Breast epithelium (tissue), 4 donors: ENCODE measurements at places on chromosomes 1 and 21. TPM values are rescaled to one million over a fixed set of nuclear protein-coding genes. Genes with fewer than 3 reads are reported as not detected.

GRCh38 chr1:6276811-6277555, 16.1 kb upstream of the GPR153 start:
- no peaks in the 10 kb centered on the region for H3K4me1 ChIP-seq
- no peaks in the 10 kb centered on the region for H3K36me3 ChIP-seq
- H3K27me3 ChIP-seq, result no peaks in the 10 kb centered on the region
- no peak overlapping the region for H3K27ac ChIP-seq
- H3K4me3 ChIP-seq, result no peak overlapping the region
- DNase-seq, result no peak

GRCh38 chr1:66439031-66439740, 94.8 kb upstream of the SGIP1 start:
- H3K4me1 ChIP-seq, result no peaks in the 10 kb centered on the region
- DNase-seq, result no peak
- H3K4me3 ChIP-seq, result no peak overlapping the region
- no peaks in the 10 kb centered on the region for H3K36me3 ChIP-seq

DNA sequence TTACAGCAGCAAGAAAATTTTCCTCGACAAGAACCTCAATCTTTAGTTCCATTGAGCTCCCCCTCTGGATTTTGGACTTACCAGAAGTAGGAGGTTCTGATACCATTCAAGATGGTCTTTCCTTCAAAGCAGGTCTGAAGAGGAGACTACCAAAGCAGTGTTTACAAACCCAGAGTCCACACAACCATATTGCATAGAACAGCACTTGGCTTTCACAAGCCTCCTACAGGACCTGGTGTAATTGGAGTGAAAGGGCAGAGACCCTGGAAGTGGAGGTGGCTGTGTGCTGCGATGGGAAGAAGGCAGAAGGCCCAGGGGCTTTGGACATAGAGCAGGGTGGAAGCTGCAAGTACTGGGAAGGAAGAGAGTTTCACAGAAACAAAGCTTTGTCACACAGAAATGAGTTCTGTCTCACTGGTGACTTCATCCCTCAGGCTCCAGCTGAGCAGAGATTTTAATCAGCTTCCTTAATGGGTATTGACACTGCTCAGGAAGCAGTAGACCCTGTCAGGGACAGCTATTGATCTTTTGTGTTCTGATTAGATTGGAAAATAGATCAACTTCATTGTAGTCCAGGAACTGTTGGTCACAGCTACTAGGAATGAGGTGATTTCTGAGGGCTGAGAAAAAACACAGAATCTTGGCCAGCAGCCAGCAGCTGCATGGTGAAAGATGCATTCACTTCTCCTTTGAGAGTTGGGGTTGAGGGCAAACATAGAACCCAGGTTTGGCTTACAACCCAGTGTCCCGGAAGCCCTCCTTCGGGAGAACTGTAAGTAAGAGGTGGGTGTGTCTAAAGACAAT, 124.0 kb downstream of the SYT2 start:
- H3K4me1 ChIP-seq, result peaks cover 11% of the 10 kb centered on the region
- peak; percentile 55 for DNase-seq
- H3K27ac ChIP-seq, result peak overlapping the region; percentile 95
- no peaks in the 10 kb centered on the region for H3K36me3 ChIP-seq
- H3K4me3 ChIP-seq, result no peak overlapping the region
- no peaks in the 10 kb centered on the region for H3K27me3 ChIP-seq

DNA sequence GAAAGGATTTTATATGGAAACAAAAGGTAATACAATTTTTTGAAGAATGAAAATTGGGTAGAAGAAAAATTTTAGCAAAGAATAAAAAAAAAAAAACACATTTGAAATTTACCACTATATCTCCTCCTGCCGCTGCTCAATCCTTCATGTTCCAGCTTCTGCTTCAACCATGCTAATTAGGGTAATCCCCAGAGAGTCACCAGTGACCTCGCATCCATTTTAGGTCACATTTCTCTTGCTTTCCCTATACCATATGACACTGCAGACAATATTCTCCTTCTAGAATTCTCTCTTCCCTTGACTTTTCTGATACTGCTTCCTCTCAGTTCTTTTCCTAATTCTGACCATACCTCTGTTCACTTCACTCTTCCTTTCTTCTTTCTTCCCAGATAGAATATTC, 237.1 kb downstream of the USH2A start:
- H3K4me3 ChIP-seq, result no peak overlapping the region
- no peaks in the 10 kb centered on the region for H3K27me3 ChIP-seq
- H3K36me3 ChIP-seq, result no peaks in the 10 kb centered on the region
- H3K27ac ChIP-seq, result no peak overlapping the region
- H3K4me1 ChIP-seq, result no peaks in the 10 kb centered on the region

DNA sequence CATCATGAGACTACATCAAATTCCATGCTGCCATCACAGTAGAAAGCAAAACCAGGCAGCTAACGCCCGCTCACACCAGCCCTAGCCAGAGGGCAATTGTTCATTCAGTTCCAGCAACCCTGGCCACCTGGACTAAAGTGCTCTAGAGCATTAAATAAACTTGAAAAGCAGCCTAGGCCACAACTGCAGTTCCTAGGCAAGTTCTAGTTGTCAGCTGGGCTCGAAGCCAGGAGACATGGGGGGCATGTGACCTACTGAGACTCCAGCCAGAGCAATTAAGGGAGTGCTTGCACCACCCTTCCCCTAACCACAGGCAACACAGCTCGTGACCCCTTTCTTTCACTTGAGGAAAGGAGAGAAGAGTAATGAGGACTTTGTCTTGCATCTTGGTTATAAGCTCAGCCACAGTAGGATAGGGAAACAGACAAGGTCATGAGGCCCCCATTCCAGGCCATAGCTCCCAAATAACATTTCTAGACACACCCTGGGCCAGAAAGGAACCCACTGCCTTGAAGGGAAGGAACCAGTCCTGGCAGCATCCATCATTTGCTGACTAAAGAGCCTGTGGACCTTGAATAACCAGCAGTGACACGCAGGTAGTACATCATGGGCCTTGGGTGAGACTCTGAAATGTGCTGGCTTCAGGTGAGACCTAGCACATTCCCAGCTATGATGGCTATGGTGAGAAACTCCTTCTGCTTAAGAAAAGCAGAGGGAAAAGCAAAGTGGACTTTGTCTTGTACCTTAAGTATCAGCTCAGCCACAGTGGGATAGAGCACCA, 77.0 kb downstream of the ZZZ3 start:
- no peaks in the 10 kb centered on the region for H3K36me3 ChIP-seq
- no peaks in the 10 kb centered on the region for H3K27me3 ChIP-seq
- no peaks in the 10 kb centered on the region for H3K4me1 ChIP-seq
- peak overlapping the region; percentile 46 for H3K27ac ChIP-seq
- no peak overlapping the region for H3K4me3 ChIP-seq

DNA sequence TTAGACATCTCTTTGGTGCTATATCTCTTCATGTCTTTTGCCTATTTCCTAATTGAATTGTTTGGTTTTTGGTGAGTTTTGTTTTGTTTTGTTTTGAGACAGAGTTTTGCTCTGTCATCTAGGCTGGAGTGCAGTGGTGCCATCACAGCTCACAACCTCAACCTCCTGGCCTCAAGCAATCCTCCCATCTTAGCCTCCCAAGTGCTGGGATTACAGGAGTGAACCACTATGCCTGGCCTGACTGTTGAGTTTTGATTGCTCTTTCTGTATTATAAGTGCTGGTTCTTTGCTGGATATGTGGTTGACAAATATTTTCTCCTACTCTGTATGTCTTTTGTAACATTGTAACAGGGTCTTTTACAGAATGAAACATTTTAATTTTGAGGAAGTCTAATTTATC, 38.0 kb downstream of the NAV1 start:
- no peaks in the 10 kb centered on the region for H3K4me1 ChIP-seq
- H3K27me3 ChIP-seq, result no peaks in the 10 kb centered on the region
- no peaks in the 10 kb centered on the region for H3K36me3 ChIP-seq
- no peak overlapping the region for H3K4me3 ChIP-seq

- no peak for DNase-seq
- H3K27me3 ChIP-seq, result no peaks in the 10 kb centered on the region
- no peak overlapping the region for H3K4me3 ChIP-seq
- no peaks in the 10 kb centered on the region for H3K4me1 ChIP-seq
- H3K36me3 ChIP-seq, result no peaks in the 10 kb centered on the region
- no peak overlapping the region for H3K27ac ChIP-seq
Observed at GRCh38 chr1:113027007-113027406, 46.0 kb upstream of the LRIG2 start.

GRCh38 chr1:201488830-201489589, 17.9 kb downstream of the CSRP1 start:
- H3K36me3 ChIP-seq, result peaks cover 16% of the 10 kb centered on the region
- no peak overlapping the region for H3K4me3 ChIP-seq
- no peak for DNase-seq

DNA sequence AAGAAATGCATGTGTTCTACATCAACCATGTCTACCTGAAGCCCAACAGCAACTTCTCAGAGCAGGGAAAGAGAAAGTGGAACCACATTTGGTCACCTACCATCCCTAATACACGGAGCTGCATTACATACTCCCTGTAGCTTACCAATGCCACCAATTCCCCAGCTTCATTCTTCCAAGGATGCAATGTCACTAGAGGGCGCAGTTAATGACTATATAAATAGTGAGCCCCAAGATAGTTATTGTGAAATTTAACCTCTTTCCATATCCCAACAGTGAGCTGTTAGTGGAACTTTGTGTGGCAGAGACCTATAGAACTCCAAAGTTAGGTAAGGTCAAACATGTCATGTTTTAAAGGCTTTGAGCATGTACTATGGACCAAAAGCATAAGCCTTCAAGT, 618.3 kb downstream of the SMYD3 start:
- no peak for DNase-seq
- H3K27me3 ChIP-seq, result no peaks in the 10 kb centered on the region
- no peak overlapping the region for H3K27ac ChIP-seq
- H3K4me1 ChIP-seq, result no peaks in the 10 kb centered on the region
- no peak overlapping the region for H3K4me3 ChIP-seq

DNA sequence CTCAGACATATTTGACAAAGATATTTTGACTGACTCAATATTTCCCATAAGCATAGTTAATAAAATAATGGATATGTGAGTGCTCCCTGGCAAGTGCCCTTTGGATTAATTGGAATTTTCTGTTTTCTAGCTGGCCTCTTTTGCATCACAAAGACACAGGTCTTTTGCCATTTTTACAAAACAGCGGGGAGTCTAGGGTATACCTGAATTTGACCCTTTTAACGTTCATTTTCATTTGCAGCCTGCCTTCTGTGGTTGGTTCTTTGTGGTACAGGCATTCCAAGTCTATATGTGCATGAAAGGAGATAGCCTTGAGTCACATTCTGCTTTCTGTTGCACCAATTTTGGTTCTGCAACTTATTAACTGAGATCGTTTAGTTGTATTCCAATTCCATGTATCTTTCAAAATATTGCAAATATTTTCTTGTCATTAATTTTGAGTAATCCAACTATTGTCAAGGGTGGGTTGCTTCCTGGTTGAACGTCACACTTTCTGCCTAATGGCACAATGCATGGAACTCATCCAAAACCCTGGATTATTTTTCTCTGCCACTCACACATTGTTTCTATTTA, 171.7 kb downstream of the CRB1 start:
- no peak overlapping the region for H3K4me3 ChIP-seq
- H3K27ac ChIP-seq, result no peak overlapping the region
- H3K4me1 ChIP-seq, result no peaks in the 10 kb centered on the region
- no peaks in the 10 kb centered on the region for H3K36me3 ChIP-seq
- no peaks in the 10 kb centered on the region for H3K27me3 ChIP-seq

- no peaks in the 10 kb centered on the region for H3K36me3 ChIP-seq
- H3K27me3 ChIP-seq, result no peaks in the 10 kb centered on the region
- no peak for DNase-seq
- H3K4me1 ChIP-seq, result no peaks in the 10 kb centered on the region
- H3K27ac ChIP-seq, result peak overlapping the region; percentile 64
Observed at GRCh38 chr1:94876362-94876761, 50.5 kb downstream of the CNN3 start.

DNA sequence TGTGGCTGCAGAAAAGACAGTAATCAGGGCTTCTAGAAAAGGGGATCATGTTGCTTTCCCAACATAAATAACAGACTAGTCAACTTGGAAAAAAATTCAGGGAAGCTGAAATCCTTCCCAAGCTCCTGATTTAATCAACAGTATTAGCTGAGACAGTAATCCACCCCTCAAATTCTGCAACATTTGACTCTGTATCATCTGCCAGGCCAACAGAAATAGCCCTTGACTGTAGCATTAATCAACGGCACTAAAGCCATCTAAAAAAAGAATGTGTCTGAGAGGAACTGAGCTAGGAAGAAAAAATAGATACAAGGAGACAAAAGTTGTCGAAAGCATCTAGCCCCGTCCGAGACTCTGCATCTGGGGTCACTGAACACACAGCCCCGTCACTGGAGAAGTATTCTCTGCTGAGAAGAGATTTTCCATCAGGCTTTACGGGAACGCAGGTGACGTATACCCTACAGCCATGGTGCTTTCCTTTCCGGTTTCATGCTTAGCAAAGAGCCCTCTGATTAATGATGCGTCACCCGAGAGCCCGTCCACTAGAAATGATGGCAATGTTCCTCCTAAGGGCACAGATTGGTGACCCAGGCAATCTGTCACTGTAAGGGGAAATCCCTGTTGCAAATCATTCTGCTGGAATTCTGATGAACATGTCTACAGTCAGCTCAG, 42.1 kb upstream of the TP53BP2 start:
- H3K4me1 ChIP-seq, result no peaks in the 10 kb centered on the region
- no peak overlapping the region for H3K4me3 ChIP-seq
- H3K27me3 ChIP-seq, result no peaks in the 10 kb centered on the region

DNA sequence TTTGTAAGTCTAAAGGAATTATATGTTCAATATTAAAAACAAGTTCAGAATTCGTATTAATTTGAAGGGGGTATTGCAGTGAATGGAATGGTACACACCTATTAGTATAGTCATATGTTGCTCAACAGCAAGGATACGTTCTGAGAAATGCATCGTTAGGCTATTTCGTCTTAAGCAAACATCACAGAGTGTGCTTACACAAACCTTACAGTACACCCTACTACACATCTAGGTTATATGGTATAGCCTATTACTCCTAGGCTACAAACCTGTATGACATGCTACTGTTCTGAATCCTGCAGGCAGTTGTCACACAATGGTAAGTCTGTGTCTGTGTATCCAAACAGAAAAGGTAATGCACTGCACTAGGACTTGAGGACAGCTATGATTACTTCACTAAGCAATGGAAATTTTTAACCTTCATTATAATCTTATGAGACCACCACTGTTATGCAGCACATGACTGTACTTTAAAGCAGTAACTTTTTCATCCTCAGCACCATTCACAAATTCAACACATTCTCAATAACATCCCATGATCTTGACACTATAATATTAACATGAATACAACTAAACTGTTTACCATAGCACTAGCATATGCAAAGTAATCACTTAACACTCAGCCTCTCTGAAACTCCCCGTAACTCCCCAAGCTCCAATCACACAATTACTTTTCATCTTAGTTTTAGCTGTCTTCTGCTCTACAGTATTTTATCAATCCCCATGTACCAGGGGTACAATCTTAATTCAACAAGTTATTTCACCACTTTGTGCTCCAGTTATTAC, 14.4 kb upstream of the PSMG1 start:
- H3K4me1 ChIP-seq, result no peaks in the 10 kb centered on the region
- H3K4me3 ChIP-seq, result no peak overlapping the region
- no peaks in the 10 kb centered on the region for H3K27me3 ChIP-seq
- no peak for DNase-seq

GRCh38 chr1:111565079-111565478, 54.5 kb upstream of the RAP1A start:
- no peaks in the 10 kb centered on the region for H3K4me1 ChIP-seq
- H3K27ac ChIP-seq, result no peak overlapping the region
- no peaks in the 10 kb centered on the region for H3K27me3 ChIP-seq

GRCh38 chr1:96466842-96467241, 254.7 kb upstream of the PTBP2 start:
- H3K27ac ChIP-seq, result no peak overlapping the region
- DNase-seq, result no peak
- no peaks in the 10 kb centered on the region for H3K4me1 ChIP-seq
- H3K27me3 ChIP-seq, result no peaks in the 10 kb centered on the region

The GLRX2 gene
- 8.0 TPM for total RNA-seq

The PLEKHG5 gene
- 11.8 TPM for total RNA-seq

The GPR157 gene
- 11.7 TPM for total RNA-seq

The NR0B2 gene
- not detected for total RNA-seq

The ARHGAP29 gene
- 88.0 TPM for total RNA-seq

The MATN1 gene
- total RNA-seq, result not detected

The ERVH48-1 gene
- total RNA-seq, result not detected
